ENCODE measurements at places on chromosomes 3 and 15. TPM values are rescaled to one million over a fixed set of nuclear protein-coding genes. Genes with fewer than 3 reads are reported as not detected.

The GOLGA8H gene
- not detected for total RNA-seq

The BNC1 gene
- total RNA-seq = not detected

DNA sequence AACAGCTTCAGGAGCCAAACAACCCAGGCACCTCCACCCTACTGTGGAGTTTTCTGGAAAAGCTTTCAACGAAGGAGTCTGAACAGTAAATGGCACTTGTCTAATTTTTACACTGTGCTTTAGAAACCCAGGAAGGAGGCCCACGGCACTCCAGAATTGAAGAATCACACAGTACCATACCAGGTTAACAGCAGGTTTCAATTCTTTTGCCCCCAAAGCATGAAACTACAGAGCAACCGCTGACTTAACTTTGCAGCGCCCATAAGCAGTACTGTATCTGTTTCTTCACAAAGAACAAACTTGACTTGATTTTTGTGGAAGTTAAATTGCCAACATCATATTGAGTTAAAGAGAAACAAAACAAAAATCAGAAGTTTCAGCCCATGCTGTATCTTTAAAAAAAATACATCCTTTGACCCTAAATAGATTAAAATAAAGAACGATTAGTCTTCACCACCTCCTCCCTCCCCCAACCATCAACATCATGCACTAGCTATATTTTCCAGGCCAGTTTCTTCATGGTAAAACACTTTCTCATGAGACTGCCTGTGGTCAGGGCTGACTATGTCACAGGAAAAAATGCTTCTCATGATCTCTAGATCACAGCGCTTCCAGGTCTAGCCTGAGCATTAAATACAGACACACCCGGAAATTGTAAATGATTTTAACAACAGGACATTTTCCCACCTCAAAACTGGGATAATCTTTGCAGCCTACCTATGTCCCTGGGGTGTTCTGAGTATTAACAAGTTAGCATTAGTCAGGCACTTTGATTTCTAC lies 456.3 kb downstream of the FOXP1 start:
- no peak for DNase-seq

DNA sequence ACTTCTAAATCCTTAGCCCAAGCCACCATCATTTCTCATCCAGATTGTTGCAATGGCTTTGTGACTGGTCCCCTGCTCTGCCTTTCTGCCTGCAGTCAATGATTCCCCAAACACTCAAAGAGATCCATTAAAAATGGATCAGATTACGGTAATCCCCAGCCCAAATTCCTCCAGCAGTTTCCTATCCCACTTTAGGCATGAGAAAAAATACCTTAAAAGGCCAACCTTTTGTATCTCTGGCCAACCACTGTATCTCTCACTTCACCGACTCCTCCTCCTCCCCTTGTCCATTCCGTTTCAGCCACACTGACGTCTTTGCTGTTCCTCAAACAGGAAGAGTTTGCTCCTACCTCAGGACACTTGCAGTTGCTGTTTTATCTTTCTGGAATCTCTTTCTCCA lies 20.9 kb upstream of the IL1RAP start:
- no peak for DNase-seq

GRCh38 chr15:65773386-65774111 lies 18.5 kb downstream of the DENND4A start:
- DNase-seq = no peak
